ENCODE measurements at places on chromosomes 16 and 17.

DNA sequence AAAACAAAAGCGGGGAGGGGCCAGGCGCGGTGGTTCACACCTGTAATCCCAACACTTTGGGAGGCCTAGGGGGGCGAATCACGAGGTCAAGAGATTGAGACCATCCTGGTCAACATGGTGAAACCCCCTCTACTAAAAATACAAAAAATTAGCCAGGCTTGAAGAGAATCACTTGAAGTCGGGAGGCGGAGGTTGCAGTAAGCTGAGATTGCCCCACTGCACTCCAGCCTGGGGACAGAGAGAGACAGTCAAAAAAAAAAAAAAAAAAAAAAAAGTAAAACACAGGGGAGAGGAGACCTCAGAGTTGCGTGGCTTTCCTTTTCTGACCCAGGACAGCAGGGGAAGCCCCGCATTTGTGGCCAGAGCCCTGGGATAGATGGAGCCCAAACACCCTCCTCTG lies 19.9 kb downstream of the ACTG1 start:
- H3K4me1 ChIP-seq = no peaks in the 10 kb centered on the region
- H3K36me3 ChIP-seq = no peaks in the 10 kb centered on the region
- H3K4me3 ChIP-seq = no peak overlapping the region

GRCh38 chr17:15257258-15257788 lies 7.8 kb downstream of the PMP22 start:
- H3K4me3 ChIP-seq = peak overlapping the region; percentile 6
- no peak overlapping the region for H3K27ac ChIP-seq
- DNase-seq = peak; percentile 84

- H3K27ac ChIP-seq = no peak overlapping the region
- no peak overlapping the region for H3K4me3 ChIP-seq
- no peaks in the 10 kb centered on the region for H3K27me3 ChIP-seq
- DNase-seq = no peak
Measured at GRCh38 chr17:52207796-52208195, 49.3 kb upstream of the CA10 start.

- DNase-seq = no peak
- H3K27me3 ChIP-seq = no peaks in the 10 kb centered on the region
- H3K4me3 ChIP-seq = no peak overlapping the region
- H3K36me3 ChIP-seq = no peaks in the 10 kb centered on the region
- no peaks in the 10 kb centered on the region for H3K4me1 ChIP-seq
Measured at GRCh38 chr17:10120109-10120485, 78.3 kb downstream of the GAS7 start.

DNA sequence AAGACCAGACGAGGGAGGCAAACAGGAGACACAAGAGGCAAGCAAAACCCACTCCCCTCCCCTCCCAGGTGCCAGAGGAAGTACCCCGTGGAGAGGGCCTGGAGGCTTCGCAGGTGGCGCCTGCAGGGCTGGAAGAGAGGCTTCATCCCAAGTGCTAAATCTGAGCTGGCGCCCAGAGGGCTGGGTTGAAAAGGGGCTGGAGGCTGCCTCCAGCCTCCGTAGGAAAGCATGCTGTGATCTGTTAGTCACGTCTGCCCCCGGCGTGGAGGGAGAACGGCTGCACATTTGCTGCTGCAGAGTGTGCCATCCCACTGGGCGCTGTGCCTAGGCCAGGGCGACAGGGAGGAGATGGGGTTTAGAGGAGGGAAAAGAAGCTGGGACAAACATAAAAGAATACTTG lies 16.9 kb downstream of the RPH3AL start:
- H3K4me1 ChIP-seq = peaks cover 10% of the 10 kb centered on the region
- no peak overlapping the region for H3K4me3 ChIP-seq
- no peak for DNase-seq
- no peaks in the 10 kb centered on the region for H3K27me3 ChIP-seq
- no peaks in the 10 kb centered on the region for H3K36me3 ChIP-seq
- no peak overlapping the region for H3K27ac ChIP-seq

DNA sequence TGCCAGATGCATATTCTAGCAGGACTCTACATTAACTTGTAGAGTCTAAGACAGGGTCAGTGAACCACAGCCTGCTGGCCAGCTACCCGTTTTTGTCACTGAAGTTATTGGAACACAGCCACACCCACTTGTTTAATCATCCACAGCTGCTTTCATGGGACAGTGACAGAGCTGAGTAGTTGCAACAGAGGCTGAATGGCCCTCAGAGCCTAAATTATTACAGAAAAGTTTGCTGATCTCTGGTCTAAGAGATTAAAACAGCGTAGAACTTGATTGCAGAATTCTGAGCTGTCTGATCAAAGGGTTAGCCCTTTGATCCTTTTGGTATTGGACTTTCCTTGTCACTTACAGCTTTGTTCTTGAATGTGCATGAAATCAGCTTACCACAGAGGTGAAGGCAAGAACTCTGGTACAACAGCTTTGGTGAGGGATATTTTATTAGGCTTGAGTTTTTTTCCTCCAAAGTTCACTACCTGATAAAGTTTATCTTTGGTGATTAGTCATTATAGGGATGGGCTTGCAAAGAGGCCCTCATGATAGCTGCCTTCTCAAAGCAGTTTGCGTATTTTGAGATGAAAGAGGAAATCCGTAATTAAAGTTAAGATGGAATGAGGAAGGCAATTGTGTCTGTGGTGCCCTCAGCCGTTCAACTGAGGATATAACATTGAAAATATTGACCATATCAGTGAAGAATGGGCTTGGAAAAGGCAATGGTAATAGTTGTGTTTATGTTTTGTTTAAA lies 23.6 kb downstream of the ALDH3A2 start:
- no peaks in the 10 kb centered on the region for H3K36me3 ChIP-seq
- H3K27me3 ChIP-seq = no peaks in the 10 kb centered on the region
- peak; percentile 62 for DNase-seq
- no peak overlapping the region for H3K4me3 ChIP-seq

Data from colonic mucosa (tissue), 4 donors.